ENCODE measurements at places on chromosomes 1 and 21. TPM values are rescaled to one million over a fixed set of nuclear protein-coding genes. Genes with fewer than 3 reads are reported as not detected.
A peak's percentile ranks its signal among the peaks of the same experiment; 100 is the strongest.

DNA sequence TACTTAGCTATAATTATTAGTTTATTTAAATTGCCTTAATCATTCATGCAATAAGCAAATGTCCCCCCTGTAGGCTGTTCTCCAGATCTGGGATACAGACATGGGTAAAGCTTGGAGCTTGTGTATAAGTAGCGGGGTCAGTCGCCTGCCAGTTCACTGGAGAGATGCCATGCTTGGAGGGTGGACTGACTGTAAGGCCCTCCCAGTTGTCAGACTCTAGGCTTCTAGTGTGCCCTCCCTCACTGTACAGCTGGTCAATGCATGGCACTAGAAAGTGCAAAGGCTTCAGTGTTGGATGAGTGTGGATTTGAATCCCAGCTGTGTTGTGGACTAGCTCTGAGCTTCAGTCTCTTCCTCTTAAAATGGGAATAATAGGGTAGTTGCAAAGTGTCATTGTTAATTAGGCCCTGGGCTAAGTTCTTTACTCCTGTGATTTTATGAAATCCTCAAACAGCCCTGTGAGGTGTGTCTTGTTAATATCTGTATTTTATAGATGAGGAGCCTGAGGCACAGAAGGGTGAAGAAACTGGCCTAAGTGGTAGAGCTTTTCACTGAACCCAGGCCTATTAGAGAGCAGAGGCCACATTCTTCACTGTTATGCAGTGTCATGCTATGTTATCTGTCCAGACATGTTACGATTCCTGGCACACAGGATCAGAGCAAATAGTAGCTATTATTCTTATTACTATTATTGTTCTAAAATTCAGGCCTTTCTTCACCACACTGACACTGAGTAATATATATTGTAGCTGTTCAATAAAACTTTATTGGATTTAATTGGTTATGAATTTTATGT lies 85.9 kb downstream of the ROR1 start:
- no peak overlapping the region for H3K27ac ChIP-seq
- H3K4me3 ChIP-seq, result no peak overlapping the region
- no peak for DNase-seq
- no peaks in the 10 kb centered on the region for H3K27me3 ChIP-seq
- H3K4me1 ChIP-seq, result no peaks in the 10 kb centered on the region

DNA sequence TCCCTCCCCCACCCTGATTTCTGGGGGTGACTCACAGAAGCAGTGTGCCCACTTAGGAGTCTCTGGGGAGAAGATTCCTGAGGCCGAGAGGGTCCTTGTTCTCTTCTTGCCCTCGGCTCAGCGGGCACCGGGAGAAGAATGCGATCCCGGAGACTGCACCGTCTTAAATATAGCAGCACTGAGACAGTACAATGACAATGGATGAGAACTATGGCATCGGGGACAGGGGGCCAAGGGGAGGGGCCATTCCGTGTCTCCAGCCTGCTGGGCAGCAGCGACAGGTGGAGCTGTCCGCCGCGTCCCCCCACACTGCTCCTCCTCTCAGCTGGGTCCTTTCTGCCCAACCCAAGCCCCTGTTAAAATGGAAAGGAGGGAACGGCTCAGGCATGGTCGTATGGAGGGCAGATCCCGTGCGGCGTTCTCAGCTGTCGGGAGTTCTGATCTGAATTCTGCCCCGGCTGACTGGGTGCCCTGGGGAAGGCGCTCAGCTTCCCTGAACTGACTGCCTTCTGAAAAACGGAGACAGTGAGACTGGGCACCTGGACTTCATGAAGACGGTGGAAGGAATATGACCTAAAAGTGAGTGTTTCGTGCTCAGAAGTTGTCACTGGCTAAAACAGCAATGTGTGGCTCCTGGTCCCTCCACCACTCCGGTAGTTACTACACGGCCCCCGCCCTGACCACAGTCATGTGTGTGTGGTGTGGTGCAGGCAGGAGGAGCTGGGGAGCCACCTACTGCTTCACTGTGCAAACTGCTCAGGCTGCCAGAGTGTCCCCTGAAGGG lies at the start of gene MYOM3:
TSS of gene MYOM3 (minus strand) at position 140 of the 784 bp plus-strand sequence. CDS start 3,499 bp downstream, outside the sequence.
- H3K27ac ChIP-seq, result peak within 1 kb of the TSS; percentile 54
- no peaks in the 10 kb centered on the region for H3K36me3 ChIP-seq
- H3K4me3 ChIP-seq, result peak within 1 kb of the TSS; percentile 45

GRCh38 chr1:199549421-199549820 lies 478.1 kb upstream of the NR5A2 start:
- H3K4me3 ChIP-seq, result no peak overlapping the region
- H3K36me3 ChIP-seq, result no peaks in the 10 kb centered on the region
- no peak overlapping the region for H3K27ac ChIP-seq
- DNase-seq, result no peak

Gene PLA2G2F
- total RNA-seq, result not detected

Gene OR10Z1
- not detected for total RNA-seq

Gene CFH
- total RNA-seq, result 22.7 TPM

Gene CHI3L1
- total RNA-seq, result 0.22 TPM
